ENCODE measurements at places on chromosomes 2 and 18.

DNA sequence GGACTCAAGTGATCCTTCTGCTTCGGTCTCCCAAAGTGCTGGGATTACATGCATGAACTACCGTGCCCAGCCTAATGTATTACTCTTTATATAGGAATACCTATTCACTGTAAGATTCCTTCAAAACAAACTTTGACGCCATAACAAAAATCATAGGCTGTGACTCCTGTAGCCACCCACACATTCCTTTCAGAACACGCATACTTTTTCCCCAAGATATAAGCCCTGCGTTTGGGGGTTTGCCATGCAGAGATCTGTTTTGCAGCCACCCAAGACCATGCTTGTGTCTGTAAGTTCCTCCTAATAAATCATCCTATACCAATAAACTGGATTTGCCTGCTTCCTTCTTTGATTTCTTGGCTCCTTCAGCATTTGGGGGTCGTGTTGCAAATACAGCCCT is 46.0 kb upstream of the STON1 start:
- no peak for DNase-seq

GRCh38 chr18:32337821-32338220 is 132.9 kb downstream of the GAREM1 start:
- DNase-seq = no peak

DNA sequence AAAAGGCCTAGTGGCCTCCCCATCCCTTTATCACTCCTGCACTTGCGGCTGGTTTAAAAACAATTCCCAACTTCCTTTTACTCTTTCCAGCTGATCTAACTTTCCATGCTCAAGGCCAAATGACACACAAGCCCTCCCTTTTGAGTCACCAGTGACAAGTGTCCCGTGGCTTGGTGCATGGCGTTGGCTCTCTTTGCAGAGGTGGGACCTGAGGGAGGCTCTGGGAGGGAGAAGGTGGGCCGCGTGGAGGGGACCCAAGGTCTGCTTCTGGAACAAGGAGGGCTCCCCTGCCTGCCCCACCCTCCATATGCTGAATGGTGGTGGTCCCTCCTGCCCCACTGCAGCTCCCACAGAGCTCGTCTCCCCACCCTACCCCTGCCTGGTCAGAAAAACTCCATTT is 30.8 kb upstream of the HPCAL1 start:
- DNase-seq = no peak

- DNase-seq = no peak
Observed at GRCh38 chr2:7377916-7378569, 460.8 kb downstream of the RNF144A start.

DNA sequence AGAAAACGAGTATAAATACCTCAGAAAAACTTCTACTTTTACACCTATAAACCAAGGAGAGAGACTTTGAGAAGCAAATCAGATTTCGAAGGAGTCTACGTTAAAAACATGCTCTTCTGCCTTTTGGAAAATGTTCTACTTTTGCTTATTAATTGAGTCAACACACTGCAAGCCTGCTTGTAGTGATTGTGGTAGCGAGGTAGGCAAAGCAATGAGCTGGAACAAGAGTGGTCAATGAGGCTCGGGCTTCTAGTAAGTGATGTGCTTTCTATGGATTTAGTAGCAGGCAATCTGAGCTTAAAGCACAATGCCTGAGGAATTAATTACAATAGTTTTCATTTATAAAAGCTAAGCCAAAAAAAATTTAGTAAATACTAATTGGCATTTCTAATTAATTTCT is 103.4 kb upstream of the TFCP2L1 start:
- DNase-seq = no peak

DNA sequence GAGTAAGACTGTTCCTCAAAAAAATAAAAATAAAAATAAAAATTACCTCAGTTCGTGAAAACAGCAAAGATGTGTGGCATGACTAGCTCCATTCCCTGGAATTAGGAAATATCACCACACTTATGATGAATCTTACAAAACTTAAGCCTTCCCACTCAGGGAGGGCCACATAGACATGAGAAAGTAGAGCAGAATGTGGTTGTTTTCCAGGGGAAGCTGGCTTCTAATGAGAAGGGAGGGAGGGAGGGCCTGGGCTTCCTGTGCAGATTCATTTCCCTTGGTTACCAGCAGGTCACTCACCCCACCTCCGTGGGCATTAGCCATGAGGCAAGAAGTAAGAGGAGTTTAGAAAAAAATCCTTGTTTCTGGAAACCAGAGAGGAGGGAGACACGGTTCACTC is 95.9 kb upstream of the RMDN2 start:
- DNase-seq = peak; percentile 68

DNA sequence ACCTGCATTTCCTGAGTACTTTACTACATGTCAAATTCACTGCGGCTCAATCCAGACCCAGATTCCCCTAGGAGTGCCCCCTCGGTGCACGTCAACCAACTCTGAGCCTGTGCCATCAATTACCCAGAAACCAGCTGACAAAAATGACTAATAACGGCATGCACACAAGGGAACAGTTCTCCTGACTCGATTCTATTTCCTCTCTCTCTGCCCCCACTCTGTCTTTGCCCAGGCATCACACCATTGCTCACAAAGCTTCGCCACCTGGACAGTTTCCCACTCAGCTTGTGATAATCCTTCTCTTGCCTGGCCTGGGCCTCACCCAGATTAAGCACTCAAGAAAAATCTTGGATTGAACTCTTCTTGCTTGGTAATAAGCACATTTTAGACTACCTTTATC is 115.3 kb upstream of the NDUFV2 start:
- DNase-seq = no peak

- DNase-seq = no peak
Observed at GRCh38 chr18:59087391-59087790, 52.3 kb upstream of the SEC11C start.

GRCh38 chr18:10804126-10804525 is 278.3 kb downstream of the NAPG start:
- DNase-seq = no peak

- DNase-seq = no peak
Observed at GRCh38 chr2:101125374-101125773, 25.8 kb downstream of the TBC1D8 start.

- no peak for DNase-seq
Observed at GRCh38 chr18:79581406-79581805, 98.2 kb upstream of the CTDP1 start.

- DNase-seq = no peak
Observed at GRCh38 chr2:121527009-121527682, 3.5 kb upstream of the RNU4ATAC start.

GRCh38 chr2:545711-546650 is 131.2 kb downstream of the TMEM18 start:
- no peak for DNase-seq

DNA sequence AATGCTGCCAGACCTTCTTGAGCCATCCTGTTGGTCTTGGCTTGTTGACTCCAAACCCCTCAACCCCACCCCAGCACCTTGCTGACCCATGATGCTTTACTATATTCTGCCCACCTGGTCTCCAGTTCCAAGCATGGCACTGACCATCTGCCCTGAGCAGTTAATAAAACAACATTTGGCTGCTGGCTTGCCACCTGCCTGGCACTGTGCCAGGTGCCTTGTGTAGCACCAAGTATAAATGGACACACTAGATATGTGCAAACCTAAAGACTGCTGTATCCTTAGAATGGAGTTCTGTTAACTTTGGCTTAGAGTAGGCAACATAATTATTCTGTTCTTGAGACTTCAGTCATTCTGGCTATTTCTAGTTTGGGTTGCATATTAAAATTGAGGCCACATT is 91.4 kb downstream of the ACSL3 start:
- no peak for DNase-seq

GRCh38 chr2:14881651-14882327 is 249.3 kb downstream of the LRATD1 start:
- no peak for DNase-seq

DNA sequence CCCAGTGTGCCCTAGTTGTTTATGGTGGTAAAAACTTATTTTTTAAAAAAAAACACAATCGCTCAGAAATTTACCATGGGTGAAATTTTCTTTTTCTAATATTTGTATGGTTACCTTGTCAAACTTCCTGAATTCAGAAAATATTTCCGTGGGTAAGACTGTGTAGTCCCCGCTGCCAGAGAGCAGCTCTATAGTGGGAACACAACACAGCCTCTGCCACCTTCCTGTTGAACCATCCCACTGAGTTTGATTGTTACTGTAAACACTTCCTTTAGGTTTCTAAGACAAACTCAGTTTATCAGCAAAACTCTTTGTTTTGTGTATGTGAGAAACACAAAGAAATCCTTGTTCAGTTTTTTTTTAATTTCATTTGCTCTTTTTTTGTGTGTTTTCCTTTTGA is 17.9 kb downstream of the DNAH6 start:
- DNase-seq = no peak

GRCh38 chr2:177636672-177637071 is 244.1 kb downstream of the AGPS start:
- no peak for DNase-seq

DNA sequence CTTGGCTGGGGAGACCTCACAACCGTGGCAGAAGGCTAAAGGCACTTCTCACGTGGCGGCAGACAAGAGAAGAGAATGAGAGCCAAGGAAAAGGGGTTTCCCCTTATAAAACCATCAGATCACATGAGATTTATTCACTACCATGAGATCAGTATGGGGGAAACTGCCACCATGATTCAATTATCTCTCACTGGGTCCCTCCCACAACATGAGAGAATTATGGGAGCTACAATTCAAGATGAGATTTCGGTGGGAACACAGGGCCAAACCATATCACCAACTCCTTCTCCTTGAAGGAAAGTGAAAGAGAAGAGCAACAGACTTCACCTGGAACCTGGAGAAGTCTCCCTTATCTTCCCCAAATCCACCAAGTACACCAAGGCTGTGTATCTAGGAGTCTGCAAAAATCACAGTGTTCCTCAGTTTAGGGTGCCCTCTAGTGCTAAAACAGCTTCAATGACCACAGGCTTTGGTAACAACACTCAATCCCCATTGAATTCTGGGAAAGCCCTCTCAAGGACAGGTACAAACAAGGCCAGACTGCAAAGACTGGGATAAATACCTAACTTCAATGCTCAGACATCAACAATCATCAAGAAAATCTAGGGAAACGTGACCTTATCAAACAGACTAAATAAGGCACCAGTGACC is 148.8 kb upstream of the SRD5A2 start:
- DNase-seq = no peak

GRCh38 chr2:240886023-240886565 is 9.9 kb downstream of the MAB21L4 start:
- no peak for DNase-seq

GRCh38 chr18:11021477-11021876 is 127.9 kb downstream of the PIEZO2 start:
- no peak for DNase-seq
